AG09309 (cell line): ENCODE measurements at places on chromosomes 12 and 14.

DNA sequence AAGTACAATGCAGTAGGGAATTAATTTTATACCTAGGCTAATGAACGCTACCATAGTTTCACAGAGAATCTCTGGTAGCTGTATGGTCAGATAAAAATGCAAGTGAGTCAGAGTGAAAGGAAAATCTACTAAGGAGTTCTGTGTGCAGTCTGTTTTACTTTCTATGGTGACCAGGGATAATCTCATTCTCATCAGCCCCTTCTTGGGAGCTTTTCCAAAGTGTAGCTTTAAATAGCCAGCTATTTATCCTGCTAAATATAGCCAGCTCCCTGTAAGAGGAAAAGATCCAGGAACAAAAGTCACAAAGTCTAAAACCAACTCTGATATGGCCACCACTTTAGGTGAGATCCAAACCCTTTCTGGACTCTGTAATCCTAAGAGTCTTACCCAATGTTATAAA lies 75.5 kb downstream of the TMEM116 start:
- no peak for DNase-seq

GRCh38 chr12:86286119-86286518 lies 29.9 kb upstream of the MGAT4C start:
- no peak for DNase-seq

DNA sequence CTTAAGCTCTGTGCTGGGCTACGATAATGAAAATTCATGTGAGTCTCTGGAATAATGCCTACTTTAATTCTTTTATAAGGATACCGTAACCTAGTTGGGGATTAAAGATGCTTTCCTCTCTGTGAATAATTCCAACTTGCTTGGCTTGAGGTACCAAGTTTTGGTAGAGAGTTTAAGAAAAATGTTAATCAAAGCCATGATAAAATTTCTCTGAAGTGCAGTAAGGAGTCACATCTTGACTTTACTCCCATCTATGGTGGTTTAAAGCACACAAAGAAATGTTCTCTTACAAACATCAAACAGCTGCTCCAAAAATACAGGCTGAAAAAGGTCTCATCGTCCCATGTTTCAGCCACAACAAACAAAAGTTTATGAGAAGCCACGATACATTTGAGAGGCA lies 284.8 kb upstream of the TBX3 start:
- DNase-seq, result no peak

DNA sequence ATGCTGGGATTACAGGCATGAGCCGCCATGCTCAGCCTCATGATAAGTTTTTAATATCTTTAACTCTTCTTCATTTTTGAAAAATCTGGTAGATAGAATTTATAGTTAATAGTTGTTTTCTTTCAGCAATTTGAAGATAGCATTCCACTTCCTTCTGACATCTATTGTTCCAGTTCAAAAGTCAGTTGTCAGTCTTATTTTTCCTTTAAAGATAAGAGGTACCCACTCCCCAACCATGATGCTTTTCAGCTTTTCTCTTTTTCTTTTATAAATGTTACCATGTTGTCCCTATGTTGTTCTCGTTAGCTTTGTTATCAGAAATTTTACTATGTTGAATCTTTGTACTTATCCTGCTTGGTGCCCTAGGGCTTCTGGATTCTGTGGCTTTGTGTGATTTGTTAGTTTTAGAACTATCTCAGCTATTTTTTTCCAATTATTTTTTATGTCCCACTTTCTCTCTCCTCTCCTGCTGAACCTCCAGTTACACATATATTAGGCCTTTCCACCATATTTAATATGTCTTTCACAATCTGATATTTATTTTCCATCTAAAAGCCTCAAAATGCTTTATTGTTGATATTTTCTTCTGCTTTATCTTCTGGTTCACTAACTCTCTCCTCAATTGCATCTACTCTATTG lies 181.6 kb upstream of the FOXN3 start:
- DNase-seq, result no peak
